ENCODE measurements at places on chromosomes 16 and 17.

- no peak for DNase-seq
Observed at GRCh38 chr17:22461460-22462145, 769.3 kb downstream of the KCNJ18 start.

GRCh38 chr17:1730326-1731193 lies 6.1 kb downstream of the WDR81 start:
- DNase-seq: no peak

GRCh38 chr17:81365601-81366585 lies 29.4 kb upstream of the BAHCC1 start:
- DNase-seq: no peak

DNA sequence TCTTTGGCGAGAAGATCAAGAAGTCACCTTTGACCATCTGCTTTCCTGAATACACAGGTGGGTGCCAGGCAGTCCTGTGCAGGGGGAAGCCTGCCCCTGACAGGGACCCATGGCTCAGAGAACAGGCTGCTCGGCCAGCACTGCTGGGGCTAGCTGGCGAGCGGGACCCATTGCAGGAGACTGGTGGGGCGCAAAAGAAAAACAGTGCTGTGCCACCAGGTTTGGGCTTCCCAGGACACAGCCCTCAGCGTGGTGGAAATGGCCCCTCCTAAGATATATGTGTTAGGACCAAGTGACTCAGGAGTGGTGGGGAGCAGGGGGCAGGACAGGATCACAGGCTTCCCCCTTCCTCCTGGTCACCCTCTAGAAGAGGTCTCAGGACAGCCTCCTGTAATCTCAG lies 73.9 kb downstream of the AMFR start:
- no peak for DNase-seq

- DNase-seq: no peak
Observed at GRCh38 chr16:57798953-57799599, 3.2 kb downstream of the KIFC3 start.

GRCh38 chr17:61475726-61476125 lies 23.5 kb downstream of the TBX4 start:
- DNase-seq: no peak
